ENCODE measurements at places on chromosomes 11 and 22. TPM values are rescaled to one million over a fixed set of nuclear protein-coding genes. Genes with fewer than 3 reads are reported as not detected.

GPR83 gene
- total RNA-seq, result 3.6 TPM

PTPN5 gene
- 26.1 TPM for total RNA-seq

DNA sequence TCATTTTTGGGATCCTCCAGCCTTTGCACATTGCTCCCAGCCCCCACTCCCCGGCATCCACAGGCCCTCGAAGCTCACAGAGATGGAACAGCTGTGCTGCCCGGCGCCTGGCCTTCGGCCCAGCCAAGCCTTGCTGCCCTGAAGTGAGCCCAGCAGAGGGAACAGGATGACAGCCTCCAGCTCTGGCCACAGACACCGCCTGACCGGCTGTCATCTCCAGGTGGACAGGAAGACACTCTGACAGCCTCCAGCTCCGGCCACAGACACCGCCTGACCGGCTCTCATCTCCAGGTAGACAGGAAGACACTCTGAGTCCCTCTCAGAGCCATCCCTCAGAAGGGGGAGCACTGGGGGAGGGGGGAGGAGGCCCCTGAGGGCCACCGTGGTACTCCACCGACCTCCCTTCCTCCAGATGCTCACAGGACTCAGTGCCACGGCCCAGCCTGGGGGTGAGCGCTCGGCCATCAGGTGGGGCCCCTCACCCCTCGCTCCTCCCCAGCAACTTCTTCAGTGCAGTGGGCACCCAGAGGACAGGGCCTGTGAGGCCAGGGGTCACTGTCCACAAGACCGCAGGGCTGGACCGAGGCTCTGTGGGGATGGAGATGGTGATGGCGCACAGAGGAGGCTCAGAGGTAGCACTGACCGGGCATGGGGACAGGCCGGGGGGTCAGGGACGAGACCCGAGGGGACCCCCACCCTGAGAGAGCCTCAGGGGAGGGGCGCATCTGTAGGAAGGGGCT, 58.6 kb downstream of the BRD1 start:
- peak; percentile 92 for DNase-seq

DNA sequence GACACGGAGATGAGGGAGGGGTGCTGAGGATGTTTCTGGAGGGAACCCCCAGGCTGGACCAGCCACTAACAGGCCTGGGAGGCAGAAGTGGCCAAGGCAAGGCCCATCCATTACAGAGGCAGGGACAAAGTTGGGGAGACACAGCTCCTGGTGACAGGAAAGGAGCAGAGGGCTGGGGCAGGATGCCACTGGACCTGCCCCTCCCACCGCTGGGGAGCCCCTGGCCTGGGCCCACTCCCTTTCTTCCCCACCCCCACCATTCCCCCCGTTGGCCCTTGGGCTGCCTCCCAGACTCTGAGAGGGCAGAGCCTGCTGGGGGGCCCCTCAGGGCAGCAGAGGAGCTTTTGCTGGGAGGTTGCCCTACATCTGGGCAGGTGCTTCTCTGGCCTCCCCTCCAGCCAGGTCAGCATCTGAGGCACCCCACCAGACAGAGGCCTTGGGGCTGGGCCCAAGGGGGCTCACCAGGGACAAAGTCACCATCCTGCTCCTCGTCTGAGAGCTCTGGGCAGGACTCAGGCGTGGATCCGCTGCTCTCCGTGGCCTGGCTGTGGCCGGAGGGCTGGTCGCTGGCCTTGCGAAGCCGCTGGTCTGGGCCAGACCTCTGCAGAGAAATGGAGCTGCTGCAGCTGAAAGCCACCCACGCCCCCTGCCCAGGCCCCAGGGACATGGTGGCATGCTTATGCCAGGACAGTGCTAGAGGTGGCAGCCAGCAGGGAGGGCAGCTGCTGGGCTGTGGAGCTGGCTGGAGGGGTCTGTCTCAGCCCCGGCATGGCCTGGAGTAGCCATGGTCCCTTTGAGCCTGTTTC, 33.1 kb upstream of the CARS1 start:
- no peak for DNase-seq

GRCh38 chr11:64934682-64935358, 873 bp downstream of the GPHA2 start:
- peak; percentile 23 for DNase-seq

DNA sequence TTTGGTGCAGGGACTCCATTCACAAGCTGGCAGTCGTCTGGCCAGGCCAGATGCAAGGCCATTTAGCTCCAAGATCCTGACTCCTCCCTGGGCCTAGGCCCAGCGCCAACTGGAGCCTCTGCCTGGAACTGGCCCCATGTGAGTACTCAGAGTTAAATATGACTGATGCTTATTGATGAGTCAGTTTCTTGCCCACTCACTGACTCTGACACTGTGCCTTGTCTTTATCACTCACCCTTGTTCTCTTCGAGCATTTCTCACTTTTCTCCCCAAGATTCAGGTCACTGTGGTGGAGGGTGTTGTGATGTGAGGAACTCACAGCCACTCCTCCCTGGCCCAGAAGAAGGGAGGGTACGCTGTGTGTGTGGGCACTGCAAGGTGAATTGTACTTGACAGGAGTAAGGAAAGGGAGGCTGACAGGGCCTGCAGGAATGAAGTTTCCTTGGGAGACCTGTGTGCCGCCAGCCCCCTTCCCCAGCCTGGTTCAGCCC, 23.2 kb upstream of the ST3GAL4 start:
- DNase-seq, result no peak

- DNase-seq, result no peak
Measured at GRCh38 chr11:129929721-129930120, 34.3 kb upstream of the NFRKB start.

GRCh38 chr11:1694846-1695547, 2.0 kb upstream of the KRTAP5-6 start:
- no peak for DNase-seq

GRCh38 chr11:64519541-64519940, 71.5 kb upstream of the SLC22A12 start:
- DNase-seq, result peak; percentile 62

DNA sequence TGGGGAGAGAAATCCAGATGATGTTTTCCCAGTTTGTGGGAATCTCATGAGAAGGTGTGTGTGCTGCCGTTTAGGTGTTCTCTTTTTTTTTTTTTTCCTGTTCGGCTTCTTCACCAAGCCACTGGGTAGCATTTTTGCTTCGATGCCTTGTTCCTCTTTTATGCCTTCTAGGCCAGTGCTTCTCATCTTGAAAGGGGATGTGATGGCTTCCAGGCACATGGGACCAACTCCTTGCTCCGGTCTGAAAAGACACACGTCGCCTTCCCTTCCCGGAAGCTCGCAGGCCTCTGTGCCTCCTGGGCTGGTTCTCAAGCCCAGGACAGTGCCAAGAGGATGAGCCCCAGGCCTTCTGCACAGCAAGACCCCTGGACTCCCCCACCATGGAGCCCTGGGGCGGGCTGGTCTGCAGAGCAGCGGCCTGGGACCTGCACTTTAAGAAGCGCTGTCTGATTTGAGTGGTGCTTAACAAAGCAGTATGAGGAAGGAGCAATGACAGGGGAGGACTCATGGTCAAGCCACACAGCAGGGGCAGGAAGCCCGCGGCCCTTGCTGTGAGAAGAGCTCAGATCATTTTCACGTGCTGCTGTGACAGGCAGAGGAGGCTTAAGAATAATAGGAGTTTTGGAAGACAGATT, 158.8 kb downstream of the MPPED1 start:
- DNase-seq, result no peak
